ENCODE measurements at places on chromosomes 6 and 20.
A peak's percentile ranks its signal among the peaks of the same experiment; 100 is the strongest.

- DNase-seq = no peak
Measured at GRCh38 chr6:118594877-118595276, 46.8 kb downstream of the PLN start.

DNA sequence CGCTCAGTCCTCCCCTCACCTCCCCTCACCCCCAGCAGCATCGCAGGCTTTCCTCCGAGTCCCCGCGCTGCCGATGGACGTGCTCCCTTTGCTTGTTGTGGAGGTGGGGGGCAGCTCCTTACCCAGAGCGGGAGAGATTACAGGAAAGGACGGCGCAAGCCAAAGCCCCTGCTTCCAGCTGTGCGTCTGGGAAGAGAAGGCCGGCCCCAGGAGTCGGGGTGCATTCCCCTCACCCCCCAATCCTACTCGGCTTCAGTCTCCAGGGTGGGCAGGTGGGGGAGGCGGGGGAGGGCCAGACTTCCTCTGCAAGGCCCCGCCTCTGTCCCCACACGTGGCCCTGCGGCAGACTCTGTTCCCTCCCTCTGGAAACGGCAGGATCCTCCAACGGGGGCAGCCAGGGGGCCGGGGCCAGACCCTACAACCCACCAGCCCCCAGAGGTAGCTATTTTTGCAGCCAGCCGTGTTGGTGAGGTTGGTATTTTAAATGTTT, 43.6 kb downstream of the NTSR1 start:
- DNase-seq = no peak

GRCh38 chr20:48618052-48618451, 209.7 kb downstream of the PREX1 start:
- no peak for DNase-seq

GRCh38 chr6:3410385-3411360, 46.2 kb downstream of the SLC22A23 start:
- peak; percentile 53 for DNase-seq

- no peak for DNase-seq
Measured at GRCh38 chr6:22043284-22043962, 253.4 kb downstream of the PRL start.

GRCh38 chr6:113923526-113923925, 47.4 kb downstream of the HDAC2 start:
- no peak for DNase-seq

DNA sequence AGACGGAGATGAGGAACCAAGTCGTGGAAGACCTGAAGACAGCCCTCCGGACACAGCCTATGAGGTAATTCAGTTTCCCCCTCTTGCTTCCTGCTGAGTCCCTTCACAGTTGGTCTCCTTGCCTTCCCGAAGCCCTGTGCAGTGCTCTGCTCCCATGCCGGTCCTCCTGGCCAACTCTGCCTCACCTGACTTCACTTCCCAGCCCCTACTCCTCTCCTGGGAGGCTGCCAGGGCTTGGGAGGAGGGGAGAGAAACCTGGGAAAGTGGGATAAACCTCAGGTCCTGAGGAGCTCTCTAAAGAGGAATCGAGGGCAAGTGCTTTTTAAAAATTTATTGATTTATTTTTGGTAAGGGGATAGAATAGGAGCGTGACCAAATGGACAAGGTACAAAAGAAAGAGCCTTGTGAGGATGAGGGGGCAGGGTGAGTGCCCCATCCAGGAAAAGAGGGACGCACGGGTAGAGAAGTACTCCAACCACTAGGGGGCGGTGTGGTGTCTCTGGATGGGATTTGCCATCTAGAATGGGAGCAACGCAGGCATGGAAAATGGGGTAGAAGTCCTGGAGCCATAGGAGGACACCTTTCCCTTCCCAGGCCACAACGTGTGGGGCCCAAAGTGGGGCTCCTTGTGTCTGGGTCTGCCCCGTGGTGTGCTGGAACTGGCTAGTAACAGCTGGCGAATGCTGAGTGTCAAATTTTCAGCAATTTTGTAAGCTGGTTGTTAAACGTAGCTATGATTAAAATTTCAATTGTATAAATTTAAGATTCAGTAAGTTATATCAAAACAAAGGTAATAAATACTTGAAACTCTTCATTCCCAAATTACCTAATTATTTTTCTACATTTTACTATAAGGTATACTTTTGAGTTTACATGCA, 69.0 kb downstream of the MOCS1 start:
- DNase-seq = no peak

DNA sequence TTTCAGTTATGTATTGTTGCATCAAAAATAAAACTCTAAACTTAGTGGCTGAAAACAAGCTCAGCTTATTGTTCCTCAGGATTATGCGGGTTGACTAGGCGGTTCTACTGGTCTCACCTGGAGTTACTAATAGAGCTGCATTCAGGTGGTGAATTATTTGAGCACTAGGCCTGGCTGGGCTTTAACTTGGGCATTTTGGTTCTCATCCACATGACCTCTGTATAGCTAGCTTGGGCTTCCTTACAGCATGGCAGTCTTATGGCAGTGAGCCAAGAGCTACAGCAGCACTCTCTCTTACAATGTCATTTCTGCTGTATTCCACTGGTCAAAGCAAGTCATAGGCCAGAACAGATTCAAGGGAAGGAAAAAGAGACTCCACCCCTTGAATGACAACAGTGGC, 1.6 kb downstream of the PGBD1 start:
- no peak for DNase-seq

DNA sequence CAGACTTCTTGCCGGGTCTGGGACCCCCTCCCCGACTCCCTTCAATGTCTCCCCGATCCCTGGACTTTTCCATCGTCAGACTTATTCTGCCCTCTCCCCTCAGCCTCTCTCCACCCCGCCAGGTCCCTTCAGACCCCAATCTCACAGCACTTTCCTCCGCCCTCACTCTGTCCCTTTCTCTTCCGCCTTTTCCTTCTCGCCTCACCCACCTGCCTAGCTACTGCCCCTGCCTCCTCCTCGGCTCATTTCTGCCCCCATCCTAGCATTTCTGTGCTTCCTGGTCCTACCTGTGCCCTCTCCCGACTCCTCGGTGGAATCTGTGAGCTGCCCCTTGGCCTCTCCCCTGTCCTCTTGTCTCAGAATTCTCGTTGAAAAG, 616 bp downstream of the CHMP4B start:
- no peak for DNase-seq

DNA sequence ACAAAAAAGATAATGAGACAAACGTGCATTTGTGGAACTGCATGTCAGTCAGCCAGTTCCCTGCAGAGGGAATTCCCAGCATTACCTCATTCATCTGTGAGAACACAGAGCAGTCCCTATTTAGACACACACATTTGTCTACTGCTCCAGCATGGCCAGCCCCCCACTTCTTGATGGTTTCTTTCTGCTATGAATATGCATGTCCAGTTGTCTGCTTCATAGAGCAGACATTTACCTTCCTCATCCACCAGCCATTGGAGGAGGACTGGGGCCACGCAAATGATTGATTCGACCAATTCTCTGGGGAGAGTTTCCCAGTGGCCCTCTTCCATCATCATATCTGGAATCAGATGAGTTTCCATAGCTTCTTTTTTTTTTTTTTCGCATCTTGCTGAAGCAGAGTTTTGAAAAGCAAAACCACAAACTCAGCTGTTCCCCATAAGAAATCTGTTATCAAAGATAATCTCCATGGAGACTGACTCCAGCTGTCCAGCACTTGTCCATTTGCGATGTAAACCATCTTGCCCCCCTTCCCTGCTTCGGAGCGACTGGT, 11.8 kb downstream of the ENPP1 start:
- no peak for DNase-seq

GRCh38 chr6:154276810-154277628, 79.6 kb downstream of the IPCEF1 start:
- peak; percentile 8 for DNase-seq

- no peak for DNase-seq
Measured at GRCh38 chr6:124053315-124053714, 249.7 kb downstream of the NKAIN2 start.

- DNase-seq = no peak
Measured at GRCh38 chr6:79467716-79468115, 69.5 kb downstream of the LCA5 start.

DNA sequence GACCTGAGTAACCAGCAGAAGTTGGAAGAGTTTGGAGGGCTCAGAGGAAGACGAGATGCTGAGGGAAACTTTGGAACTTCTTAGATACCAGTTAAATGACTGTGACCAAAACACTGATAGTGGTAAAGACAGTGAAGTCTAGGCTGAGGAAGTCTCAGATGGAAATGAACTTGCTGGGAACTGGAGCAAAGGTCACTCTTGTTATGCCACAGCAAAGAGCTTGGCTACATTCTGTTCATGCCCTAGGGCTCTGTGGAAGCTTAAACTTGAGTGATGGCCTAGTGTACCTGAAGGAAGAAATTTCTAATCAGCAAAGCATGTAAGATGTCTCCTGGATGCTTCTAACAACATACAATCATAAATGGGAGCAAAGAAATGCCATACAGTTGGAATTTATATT, 24.7 kb downstream of the WDR27 start:
- DNase-seq = no peak

DNA sequence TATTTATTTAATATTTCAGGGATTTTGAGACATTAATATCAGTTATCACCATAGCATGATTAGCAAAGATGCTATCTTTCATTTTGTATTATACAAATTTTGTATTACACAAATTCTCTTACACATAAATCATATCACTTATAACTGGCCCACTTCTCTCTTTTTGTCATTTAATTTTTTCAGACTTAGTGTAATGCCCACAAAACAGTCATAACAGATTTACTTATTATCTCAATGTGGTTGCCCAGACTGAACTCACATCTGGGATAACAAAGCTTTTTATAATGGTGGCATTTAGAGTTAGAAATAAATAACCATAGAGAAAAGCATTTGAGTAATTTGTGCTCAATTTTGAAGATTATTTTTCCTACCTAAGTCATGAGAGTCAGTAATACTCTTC, 148.3 kb downstream of the TFAP2B start:
- DNase-seq = no peak

Measured in NCI-H524 treated with DMSO at 0.1 percent for 48 hours (cell line).